Hippocampal formation (tissue), 2 donors: ENCODE measurements at places on chromosomes 16 and 17.

DNA sequence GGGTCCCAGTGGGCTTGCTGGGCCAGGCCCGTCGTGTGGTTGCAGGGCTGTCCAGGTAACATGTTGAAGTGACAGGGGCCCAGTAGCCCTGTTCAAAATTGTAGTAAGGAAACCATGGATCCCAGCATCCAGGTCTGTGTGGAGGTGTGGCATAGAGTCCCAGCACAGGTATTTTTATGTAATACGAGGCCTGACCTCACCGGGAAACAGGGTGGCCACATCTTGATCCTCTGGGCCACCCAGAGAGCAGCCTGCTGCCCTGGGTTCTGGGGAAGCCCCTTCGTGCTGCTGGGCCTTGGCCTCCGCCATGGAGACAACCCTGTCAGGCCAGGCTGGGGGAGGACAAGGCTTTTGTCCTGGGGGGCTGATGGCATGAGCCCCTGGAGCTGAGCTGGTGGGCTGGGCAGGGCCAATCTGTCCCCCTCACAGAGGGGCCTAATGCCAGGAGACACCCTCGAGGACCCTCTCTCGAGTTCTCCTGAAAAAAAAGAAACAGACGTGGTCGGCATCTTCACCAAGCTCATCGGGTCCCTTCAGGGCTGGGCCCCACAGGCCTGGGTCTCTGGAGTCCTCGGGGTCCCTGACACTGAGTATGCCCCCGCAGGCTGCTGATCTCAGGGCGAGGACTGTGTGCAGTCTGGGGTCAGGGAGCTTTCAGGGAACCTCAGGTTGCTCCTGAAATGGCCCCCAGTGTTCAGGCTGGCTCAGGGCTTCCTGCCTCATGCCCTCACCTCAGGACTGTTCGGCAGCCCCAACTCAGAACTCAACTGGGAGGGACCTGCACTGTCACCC is 47.8 kb downstream of the TNFRSF13B start:
- DNase-seq, result no peak

DNA sequence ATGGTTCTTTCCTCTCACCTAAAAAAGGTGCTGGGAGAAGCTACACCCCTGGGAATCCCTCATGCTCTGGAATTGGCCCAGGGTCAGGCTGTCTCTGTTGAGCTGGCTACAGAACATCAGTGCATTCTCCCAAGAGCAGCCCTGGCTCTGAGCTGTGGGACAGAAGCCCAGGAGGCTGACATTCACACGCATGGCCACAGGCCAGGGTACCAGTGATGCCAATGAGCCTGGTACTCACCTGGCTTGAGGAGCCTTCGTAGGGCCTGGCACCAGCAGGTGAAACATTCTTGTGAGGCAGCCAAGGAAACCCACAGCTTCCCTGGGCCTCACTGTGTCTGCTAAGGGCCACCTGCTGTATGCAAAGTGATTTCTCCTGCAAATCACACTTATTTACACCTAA is 121.7 kb upstream of the CCL2 start:
- DNase-seq, result no peak

- no peak for DNase-seq
Measured at GRCh38 chr17:42463976-42464400, 5.3 kb downstream of the ATP6V0A1 start.

DNA sequence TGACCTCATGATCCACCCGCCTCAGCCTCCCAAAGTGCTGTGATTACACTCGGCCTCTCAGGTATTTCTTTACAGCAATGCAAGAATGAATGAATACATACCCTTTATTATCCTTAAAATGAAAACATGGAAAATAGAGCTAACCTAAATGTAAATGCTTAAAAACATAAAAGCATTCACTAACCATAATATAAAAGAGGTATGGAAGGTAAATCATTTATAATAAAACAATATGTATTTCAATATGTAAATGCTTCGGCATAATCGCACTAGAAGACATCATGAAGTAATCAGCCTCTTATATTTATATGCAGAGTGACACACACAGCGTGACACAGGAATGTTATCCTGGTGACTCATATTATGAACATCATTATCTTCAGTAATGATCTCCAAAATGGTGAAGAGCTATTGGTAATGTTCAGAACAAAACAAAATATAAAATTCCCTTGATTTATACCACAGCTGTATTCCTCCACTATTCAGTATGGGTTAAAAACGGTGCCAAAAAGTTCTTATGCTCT is 53.9 kb downstream of the AIPL1 start:
- DNase-seq, result no peak

DNA sequence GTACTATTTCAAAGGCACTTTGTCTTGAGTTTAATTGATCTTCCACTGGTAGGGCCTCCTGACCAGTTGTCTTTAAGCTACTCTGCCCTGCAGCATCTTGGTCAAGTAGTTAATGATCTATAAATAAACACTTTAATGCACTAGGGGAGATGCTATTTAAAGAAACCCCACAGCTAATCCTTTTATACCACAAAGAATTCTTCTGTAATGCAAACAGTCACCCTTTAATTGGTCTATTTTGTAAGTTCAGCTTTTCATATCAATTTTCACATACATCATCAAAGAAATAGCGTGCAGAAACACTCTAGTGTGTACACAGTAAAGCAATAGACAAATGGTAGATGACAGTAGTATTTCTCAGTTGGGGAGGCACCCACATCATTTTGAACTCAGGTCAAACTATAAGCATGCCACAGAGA is 70.3 kb downstream of the PMP22 start:
- DNase-seq, result no peak

DNA sequence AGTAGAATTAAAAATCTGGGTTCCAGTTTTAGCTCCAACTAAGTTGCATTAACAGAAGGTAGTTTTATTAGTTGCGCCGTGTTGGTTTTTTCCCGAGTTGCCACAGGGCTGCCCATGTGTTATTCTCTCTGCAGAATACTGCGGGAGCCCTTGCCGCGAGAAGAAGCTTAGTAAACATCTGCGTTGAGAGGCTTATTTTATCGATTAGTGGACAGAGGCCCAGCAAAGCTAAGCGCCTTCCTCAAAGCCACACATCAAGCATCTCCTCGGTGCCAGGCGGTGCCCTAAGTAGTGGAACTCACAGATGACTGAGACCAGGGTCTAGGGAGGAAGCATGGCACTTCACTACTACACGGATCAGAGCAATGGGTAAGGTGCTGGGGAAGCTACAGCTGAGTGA is 212.3 kb upstream of the IRX5 start:
- no peak for DNase-seq

GRCh38 chr17:27959382-27959709 is 66.2 kb upstream of the LYRM9 start:
- no peak for DNase-seq

GRCh38 chr17:36610474-36610873 is 9.1 kb downstream of the MRM1 start:
- no peak for DNase-seq

- DNase-seq, result no peak
Measured at GRCh38 chr17:77831474-77832179, 126.9 kb upstream of the TNRC6C start.
